Stimulated activated CD8-positive, alpha-beta memory T cell treated with anti-CD3 and anti-CD28 coated beads, Interleukin-2, amount 100 ng/mL, for 1 hour (primary cell): ENCODE measurements at places on chromosomes 5 and 9.

- DNase-seq = no peak
These were observed 17.7 kb downstream of the S1PR3 start for GRCh38 chr9:89008744-89009545.

GRCh38 chr9:29322240-29322639 is 1749.0 kb upstream of the C9orf72 start:
- DNase-seq = no peak

- DNase-seq = no peak
These were observed 3.9 kb downstream of the MAP3K1 start for GRCh38 chr5:56819060-56819881.

DNA sequence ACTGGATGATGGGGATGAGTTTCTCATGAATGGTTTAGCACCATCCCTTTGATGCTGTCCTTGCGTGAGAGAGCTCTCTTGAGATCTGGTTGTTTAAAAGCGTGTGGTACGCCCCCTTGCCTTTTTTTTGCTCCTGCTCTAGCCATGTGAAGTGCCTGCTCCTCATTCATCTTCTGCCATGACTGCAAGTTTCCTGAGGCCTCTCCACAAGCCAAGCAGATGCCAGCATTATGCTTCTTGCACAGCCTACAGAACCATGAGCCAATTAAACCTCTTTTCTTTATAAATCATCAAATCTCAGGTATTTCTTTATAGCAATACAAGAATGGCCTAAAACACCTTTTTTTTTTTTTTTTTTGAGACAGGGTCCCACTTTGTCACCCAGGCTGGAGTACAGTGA is 32.8 kb downstream of the FNIP1 start:
- DNase-seq = no peak

GRCh38 chr9:131784748-131785501 is 45.0 kb upstream of the RAPGEF1 start:
- no peak for DNase-seq

GRCh38 chr9:114413861-114414301 is 26.1 kb upstream of the AKNA start:
- no peak for DNase-seq

- DNase-seq = no peak
These were observed 32.3 kb downstream of the ADAMTSL2 start for GRCh38 chr9:133566817-133567216.

DNA sequence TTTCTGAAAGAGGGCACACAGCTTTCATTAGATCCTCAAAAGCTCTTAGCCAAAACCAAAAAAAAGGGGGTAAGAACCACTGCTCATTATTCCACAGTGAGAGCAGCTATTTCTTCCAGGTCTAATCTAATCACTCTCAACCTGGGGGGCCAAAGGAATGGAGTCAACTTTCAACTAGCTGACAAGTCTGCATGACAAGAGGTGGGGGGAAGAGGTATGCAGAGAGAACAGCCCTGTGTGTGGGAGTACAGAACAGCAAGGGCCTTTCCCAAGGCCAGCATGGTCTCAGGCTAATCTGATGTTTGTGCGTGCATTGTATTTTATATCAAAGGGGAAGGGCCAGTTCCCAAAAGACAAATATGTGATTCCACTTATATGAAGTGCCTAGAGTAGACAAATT is 36.9 kb upstream of the PIP5K1B start:
- DNase-seq = no peak

DNA sequence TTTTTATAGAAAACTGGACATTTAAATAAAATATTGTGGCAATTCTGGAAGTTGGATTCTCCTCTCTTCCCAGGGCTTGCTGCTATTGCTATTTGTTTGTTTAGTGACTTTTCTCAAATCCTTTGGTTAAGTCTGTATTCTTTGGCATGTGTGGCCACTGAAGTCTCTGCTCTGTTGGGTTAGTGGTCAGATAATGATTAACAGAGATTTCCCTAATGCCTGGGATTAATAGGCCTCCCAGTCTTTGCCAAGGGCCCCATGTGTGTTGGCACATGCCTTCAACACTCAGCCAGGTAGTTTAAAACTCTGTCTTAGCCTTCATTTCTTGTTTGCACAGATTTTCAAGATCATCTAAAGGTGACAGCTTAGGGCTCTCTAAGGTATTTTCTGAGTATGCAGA is 92.8 kb upstream of the EPB41L4A start:
- no peak for DNase-seq

DNA sequence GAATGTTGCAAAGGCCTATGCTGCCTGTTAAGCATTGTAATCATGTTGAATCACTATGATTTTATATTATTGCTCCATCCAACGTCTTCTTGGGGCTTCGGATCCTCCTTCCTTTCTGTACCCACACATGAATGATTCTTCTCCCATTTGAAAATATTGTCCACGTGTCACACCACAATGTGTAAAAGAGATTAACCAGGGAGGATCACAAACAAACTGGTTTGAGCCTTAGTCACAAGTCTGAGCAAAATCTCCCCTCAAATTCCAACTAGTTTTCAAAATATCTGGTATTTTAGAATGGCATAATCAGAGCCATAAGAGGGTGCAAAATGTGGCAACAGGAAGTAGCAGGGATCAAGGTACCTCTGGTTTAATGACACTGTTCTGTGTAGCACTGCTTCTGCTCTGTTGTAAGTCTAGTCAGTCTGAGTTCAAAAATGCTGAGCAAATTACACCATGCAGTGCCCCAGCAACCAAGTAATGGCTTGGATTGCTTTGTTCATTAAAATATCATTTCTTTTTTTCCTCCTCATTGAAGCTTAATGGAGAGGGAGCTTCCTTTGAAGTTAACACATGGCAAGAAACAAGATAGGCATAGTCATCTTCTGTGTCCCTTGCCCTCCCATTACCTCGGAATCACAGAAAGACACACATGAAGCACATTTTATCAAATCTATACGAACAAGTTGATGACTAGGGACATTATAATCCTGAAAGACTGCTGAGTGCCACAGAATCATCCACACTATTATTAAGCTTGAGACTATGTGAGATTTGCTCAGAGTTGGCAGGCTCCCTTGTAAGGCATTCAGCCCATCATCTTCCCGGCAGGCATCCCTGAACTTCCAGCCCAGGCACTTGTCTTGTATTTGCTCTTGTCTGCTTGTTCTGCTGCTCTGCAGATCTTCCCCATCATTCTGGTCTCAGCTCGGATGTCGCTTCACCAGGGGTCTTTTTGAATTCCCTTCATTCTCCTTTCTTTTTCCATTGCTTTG is 102.0 kb upstream of the PRLR start:
- no peak for DNase-seq

DNA sequence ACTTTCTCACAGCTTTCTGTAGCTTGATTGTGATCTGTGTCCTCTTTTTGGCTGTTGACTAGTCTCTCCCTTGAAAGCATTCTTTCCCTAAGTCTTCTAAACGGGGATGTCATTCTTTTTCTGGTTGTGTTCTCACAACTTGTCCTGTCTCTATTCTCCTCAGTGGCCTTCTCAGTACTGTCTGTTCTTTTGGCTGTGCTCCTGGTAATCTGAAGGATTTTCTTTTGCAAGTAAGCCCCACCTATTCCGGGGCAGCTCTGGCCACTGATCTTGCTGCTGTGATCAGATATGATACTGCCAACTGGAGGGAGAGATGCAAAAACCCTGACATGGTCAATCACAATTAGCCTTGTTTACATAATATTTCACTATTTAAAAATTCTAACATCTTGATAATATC is 172.2 kb downstream of the CDC42SE2 start:
- no peak for DNase-seq

- no peak for DNase-seq
These were observed 48.8 kb downstream of the BARX1 start for GRCh38 chr9:93906195-93906880.

GRCh38 chr9:109977521-109977920 is 197.5 kb downstream of the PALM2AKAP2 start:
- no peak for DNase-seq

DNA sequence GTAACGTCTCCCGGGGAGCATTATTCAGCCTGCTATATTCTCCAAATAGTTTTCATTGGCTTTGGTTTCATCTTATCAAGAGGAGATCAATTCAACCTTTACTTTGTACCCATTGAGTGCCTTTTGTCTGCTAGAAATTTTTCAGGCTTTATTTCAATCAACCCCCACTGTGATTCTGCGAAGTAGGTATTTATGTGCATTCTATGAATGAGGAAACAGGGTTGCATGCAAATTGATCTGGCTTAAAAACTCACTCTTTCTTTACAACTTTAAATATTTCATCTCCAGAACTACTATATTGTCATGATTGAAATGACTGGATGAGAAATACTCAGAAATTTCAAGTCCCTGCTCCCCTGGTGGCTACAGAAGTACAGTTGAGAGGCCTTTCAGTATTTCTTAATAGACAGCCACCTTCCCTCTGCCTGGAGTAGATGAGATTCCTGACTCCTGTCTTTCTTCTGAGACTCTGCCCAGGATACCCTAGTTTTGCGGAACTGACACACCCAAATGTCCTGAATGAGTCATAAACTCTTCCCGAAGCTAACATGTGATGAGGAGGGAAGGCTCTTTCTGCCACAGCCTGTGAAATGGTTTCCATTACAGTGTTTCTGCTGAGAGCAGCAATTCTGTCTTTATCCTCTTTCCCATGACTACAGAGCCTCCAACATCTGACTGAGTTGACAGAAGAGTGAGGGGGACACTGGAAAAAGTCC is 52.6 kb upstream of the TNC start:
- DNase-seq = no peak

- no peak for DNase-seq
These were observed 68.7 kb upstream of the SIMC1 start for GRCh38 chr5:176169393-176170063.

- no peak for DNase-seq
These were observed 30.0 kb upstream of the PCSK1 start for GRCh38 chr5:96463091-96463490.

GRCh38 chr5:81853030-81853357 is 102.1 kb upstream of the SSBP2 start:
- no peak for DNase-seq

GRCh38 chr9:84642553-84643141 is 26.9 kb upstream of the NTRK2 start:
- no peak for DNase-seq

GRCh38 chr9:75889977-75890471 is 449 bp upstream of the PCSK5 start:
- DNase-seq = no peak
